CD4-positive, alpha-beta T cell treated with Interleukin-17A for 4 hours (primary cell): ENCODE measurements at places on chromosomes 1 and 21.

GRCh38 chr1:239814306-239814881, 277.3 kb upstream of the FMN2 start:
- peak; percentile 23 for DNase-seq

DNA sequence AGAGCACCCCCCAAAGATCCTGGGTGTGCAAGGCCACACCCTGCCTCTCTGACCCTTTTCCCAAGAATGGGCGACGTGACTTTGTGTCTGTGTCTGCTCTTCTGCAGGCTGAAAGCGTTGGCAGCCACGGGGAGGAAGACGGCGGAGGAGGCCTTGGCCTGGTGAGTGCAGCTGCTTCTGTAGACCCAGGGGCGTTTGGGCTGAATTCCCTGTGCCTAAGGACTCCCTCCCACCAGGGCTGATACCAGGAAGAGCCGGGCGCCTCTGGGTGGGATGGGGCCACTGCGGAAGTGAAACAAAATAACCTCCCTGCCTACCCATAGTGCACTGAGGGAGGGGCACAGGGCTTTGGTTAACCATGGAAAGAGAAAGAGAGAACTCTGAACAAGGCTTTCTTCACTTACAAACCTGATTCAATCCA, 2.5 kb downstream of the UBASH3A start:
- DNase-seq = peak; percentile 65

DNA sequence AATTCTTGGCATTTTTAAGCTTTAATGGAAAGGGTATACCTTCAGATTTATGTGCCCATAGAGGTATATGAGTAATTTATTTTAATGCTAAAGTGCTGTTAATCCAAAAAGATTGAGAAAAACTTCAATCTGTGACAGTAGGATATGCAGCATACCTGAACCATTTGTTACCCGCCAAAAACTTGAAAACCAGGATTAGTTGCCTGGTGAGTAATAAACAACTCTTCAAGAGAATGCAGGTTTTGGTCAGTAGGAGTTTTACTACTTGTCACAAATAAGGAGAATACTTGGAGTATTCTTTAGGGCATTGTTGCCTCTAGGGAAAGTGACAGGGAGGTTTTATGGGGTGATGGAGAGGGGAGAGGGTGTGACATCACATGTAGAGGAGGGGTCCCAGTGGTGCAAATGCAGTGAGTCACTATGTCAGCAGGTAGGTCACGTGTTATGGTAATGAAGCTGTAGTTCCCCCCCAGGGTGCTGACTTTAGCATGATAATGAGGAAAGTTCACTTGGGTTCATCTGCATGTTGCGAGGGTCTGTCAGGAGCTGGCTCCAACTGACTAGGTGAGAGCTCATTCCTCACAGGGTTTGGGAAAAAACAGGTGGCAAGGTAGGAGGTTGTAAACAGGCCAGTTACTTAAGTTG, 23.1 kb downstream of the USP25 start:
- no peak for DNase-seq

DNA sequence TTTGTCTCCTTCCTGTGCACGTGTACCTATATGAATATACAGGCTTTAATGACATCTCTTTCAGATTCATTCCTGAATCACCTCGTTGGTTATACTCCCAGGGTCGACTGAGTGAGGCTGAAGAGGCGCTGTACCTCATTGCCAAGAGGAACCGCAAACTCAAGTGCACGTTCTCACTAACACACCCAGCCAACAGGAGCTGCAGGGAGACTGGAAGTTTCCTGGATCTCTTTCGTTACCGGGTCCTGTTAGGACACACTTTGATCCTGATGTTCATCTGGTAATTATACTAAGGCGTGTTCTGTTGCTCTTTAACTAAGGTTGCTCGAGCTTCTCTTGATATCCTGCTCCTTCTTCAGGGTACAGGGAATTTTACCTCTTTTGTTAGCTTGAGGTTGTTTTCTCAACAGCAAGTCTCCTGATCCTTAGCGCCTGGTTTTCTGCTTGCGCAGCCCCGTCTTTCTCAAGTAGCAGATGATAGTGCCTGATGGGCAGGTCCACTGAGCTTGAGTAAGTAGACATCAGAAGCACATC, 55.1 kb downstream of the SLC22A15 start:
- DNase-seq = no peak

DNA sequence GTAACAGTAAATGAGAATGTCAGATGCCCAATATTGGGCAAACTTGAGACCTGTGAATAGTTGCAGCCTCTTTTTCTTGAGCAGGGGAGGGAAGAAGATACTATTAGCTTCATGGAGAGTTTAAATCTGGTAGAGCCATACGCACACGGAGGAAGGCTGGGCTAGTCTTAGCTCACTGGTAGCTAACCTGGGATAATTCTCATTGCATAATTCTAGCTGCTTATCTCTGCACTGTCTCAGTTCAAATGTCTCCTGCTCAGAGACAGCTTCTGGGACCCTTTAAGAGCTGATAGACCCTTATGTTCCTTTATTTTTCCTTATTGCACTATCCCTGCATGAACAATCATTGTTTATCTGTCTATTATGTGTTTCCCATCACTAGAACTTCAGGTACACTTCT, 8.4 kb downstream of the C1orf87 start:
- no peak for DNase-seq

GRCh38 chr1:107531065-107531908, 390.4 kb downstream of the NTNG1 start:
- no peak for DNase-seq

DNA sequence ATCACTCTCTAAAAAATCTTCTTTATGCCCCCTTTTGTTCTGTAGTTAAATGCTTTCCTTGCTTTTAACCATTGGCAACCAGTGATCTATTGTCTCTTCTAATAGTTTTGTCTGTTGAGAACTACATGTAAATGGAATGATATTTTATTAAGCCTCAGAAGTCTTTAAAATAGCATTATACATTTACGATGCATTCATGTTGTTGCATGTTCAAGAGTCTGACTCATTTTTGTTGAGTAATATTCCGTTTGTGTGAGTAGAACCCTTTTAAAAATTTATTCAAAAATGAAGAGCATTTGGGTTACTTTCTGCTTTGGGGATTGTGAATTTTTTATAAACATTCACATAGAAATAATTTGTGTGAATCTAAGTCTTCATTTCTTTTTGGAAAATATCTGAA, 1352.9 kb downstream of the NCAM2 start:
- DNase-seq = no peak

DNA sequence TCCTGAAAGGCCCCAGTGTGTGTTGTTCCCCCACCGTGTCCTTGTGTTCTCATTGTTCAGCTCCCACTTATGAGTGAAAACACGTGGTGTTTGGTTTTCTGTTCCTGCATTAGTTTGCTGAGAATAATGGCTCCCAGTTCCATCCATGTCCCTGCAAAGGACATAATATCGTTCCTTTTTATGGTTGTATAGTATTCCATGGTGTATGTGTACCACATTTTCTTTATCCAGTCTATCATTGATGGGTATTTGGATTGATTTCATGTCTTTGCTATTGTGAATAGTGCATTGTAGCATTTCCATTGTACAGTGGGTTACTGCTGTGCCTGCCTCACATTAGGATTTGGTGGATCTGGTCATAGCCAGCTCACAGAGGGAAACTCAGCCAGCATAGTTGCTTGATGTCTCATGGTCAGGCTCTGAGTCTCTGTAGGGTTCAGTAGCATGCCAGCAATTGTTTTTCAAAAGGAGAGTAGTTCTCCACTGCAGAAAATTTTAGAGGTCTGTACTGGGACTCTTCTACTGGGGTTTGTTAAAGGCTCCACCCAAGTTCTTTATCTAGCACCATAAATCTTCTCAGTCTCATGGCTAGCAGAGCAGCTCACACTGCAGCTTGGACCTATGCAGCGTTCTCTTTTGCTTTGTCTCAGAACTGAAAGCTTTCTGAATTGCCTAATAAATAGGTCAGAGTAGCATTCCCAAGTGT, 41.0 kb downstream of the RUNX3 start:
- DNase-seq = no peak

DNA sequence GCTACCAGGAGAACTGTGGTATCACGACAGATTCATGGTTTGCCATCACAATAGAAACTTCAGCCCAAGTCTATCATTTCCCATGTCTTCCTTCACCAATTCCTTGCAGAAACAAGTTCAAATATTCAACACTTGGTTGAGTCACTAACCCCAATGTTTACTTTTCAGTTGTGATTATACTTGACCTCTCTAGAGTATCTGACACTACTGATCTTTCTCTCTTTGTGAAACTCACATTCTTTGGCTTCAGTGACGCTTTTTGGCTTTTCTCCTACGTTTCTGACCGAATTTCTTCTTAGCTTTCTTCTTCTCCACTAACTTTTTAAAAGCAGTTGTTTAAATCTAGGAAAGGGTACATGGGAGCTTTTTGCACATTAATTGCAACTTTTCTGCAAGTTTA, 48.8 kb upstream of the HMGB4 start:
- DNase-seq = no peak

DNA sequence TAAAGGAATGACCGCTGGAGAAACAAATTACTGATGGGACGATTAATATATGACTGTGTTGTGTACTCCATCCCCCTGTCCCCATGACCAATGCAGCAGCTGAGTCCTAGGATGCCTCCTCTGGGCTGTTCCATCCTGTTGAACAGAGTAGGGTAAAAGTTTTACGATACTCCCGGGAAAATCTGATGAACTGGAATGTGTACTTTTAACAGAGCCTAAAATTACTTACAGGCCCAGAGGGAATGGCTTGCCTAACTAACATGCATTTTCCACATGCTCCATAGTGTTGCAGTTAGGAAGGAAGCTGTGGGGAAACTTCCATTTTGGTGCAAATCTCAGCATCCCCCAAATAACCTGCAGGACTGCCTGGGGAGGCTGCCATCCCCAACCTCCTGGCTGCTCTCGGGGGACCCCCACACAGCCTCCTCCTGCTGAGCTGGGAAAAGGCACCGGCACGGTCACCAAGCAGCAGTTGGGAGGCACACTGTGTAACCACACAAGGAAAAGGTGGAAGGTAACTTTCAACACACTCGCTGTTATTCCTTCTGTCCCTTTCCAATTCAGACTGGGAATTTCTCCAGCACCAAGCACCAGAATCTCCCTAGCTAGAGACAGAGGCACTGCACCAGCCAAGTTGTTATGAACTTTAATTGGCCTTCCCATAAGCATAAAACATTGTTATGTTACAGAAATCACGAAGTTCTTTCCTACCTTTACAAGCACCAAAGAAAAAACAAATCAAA, 97.2 kb downstream of the BCAR3 start:
- DNase-seq = no peak

DNA sequence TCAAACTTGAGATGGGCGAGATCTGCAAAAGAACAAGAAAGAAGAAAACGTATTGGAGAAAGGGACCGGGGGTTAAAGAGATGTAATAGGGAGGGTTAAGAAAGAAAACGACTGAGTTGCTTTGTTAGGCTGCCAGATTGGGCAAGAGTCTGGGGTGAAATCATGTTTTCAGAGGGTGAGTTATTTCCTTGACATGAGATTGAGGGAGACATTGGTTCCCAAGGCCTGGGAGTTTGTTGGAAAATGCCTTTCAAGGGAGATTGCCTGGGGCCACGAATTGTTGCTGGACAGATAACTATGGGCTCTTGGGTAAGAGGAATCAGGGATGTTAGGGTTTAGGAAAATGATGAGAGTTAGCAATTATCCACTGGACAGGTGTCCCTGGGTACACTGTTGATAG, 776 bp upstream of the CADM3 start:
- DNase-seq = no peak

GRCh38 chr1:72579629-72580028, 297.3 kb upstream of the NEGR1 start:
- no peak for DNase-seq

DNA sequence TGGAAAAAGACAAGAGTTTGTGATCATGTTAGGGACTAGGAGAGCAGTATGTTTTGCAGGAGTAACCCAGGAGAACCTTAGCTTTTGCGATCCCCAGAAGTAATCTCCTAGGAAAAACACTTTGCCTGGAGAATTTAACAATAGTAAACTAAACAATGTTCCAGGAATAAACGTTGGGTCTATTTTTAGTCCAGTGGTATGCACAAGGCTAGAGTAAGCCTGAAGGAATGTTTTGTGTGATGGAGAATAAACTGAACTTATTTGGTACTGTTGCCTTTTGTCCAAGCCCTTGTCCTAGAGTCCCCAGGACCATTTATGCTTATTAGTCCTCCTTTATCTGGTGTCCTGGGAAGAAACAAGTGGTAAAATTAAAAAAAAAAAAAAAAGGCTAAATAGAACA, 28.7 kb upstream of the RGS5 start:
- no peak for DNase-seq

- DNase-seq = no peak
Observed at GRCh38 chr21:42777757-42778344, 101.5 kb downstream of the WDR4 start.

DNA sequence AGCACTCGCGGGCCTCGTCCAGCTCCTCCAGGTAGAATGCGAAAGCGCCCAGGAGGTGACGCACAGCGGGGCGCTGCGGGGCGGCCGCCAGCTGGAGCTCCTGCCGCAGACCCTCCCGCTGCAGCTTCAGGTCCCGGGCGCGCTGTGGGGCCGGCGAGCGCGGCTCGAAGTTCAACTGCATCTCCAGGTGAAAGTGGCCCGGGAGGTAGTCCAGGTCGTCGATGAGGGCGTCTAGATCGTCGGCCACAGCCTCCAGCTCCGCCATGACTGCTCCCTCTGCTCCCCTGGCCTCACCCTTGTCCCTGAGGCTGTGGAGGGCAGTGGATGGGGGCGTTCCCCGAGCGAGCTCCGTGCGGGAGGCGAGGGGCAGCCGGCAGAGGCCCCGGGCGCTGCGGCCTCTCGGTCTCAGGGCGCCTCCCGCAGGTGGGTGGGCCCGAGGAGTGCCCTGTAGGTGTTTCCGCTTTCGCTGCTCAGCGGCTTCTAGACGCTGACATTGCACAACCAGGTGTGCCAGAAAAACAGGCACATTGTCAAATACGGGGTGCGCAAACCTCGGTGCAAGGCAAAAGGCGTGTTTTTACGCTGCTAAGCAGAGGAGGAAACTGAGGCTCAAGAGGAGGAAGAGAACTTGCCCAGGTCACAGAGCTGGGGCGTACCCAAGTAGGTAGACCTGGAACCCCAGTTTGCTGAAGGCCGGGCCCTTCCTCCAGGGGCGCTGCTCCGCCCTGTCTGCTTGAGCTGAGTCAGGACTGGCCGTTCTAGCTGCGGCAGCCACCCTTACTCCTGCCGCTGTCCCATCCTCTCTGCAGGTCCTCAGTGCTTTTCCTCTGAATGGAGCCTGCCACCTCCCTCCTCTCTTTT, at the start of gene TTC22:
Gene TTC22, minus strand, starts transcription at position 425 of the 861 bp plus-strand sequence. Its CDS starts 160 bp downstream, at position 265.
- peak; percentile 81 for DNase-seq

GRCh38 chr1:30754684-30755171, 2.8 kb downstream of the LAPTM5 start:
- DNase-seq = peak; percentile 47

DNA sequence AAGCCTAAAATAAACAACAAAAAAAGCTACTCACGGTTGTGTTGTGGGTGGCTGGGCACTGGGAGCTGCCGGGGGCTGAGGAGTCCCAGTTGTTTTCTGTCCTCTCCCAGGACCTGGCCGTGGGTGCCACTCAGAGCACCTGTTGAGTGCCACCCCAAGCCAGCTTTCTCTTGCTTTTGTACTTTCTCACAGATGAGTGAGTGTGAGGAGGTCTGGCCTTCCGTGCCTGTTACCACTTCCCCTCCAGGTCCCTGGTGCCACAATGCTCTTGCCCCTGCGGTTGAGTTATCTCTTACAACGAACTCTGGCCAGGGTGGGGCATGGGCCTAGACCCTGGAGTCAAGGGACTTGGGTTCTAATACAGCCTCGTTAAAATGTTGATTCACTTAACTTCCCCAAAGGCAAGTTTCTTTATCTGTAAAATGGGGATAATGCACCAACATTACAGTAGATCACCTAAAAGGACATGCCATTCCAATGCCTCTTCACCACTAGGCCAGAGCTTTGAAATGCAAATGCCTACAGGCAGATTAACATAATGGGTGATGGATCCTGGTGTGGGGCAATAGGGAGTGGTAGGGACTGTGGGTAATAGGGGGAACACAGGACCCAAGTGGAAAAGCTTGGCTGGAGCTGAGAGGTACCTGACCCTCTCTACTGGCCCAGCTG, at the start of gene CNR2:
Gene CNR2, minus strand, starts transcription at position 151 of the 669 bp plus-strand sequence. CDS start 37,745 bp downstream, outside the sequence.
- peak; percentile 24 for DNase-seq
